ENCODE measurements at places on chromosomes 2 and 18.
A peak's percentile ranks its signal among the peaks of the same experiment; 100 is the strongest.

GRCh38 chr2:133293544-133294353 is 274.5 kb downstream of the NCKAP5 start:
- DNase-seq, result no peak

GRCh38 chr2:19137433-19137832 is 221.0 kb downstream of the OSR1 start:
- DNase-seq, result no peak

- DNase-seq, result no peak
These were observed 99.4 kb upstream of the RASGRP3 start for GRCh38 chr2:33377048-33377447.

DNA sequence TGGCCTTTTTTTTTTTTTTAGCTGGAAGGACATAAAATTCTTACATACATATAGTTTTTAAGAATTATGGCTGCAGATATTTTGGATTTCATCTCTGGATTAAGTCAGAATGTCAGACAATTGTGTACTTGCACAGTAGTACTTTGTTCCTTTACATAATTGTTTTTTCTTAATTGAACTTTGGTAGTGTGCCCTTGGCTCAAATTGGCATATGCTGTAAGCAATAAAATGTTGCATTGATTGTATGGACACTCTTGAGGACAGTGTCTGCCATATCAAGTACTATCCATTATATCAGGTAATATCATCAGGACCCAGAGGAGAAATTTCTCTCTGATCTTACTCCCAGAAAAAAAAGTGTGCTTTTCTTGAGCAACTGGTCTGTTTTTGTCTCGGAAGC is 15.3 kb downstream of the ZC3H6 start:
- DNase-seq, result no peak

GRCh38 chr2:118718921-118719320 is 128.5 kb downstream of the EN1 start:
- DNase-seq, result peak; percentile 29

DNA sequence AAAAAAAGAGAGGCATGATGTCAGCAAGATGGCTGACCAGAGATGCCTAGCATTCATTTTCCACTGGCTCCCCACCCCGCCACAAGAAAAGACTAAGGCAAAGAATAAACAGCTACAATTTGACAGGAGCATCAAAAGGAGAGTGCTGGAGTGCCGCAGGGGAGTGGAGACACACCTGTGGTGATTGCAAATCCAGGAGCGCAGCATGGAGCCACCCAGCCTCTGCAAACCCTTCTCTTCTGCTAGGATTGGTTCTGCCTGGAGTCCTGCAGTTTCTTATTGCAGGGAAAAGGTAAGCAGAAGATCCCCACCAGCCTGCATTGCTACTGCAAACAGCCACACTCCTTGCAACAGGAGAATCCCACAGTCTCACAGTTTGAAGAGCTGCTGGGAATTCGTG is 26.1 kb downstream of the BOLL start:
- DNase-seq, result no peak

GRCh38 chr18:39051013-39051412 is 1485.4 kb upstream of the CELF4 start:
- no peak for DNase-seq

GRCh38 chr2:224994242-224994823 is 47.9 kb downstream of the DOCK10 start:
- no peak for DNase-seq

- DNase-seq, result no peak
These were observed 56.1 kb downstream of the LCLAT1 start for GRCh38 chr2:30503007-30503694.

DNA sequence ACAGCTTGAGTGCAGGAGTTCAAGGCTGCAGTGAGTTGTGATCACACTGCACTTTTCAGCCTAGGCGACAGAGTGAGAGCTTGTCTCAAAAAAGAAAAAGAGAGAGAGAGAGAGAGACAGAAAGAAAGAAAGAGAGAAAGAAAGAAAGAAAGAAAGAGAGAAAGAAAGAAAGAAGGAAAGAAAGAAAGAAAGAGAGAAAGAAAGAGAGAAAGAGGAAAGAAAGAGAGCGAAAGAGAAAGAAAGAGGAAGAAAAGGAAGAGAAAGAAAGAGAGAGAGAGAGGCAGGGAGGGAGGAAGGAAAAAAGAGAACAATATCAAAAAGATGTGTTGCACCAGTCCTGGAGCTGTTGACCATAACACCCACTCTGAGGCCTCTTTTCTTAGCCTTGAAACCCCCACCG is 89.8 kb upstream of the MBOAT2 start:
- no peak for DNase-seq

DNA sequence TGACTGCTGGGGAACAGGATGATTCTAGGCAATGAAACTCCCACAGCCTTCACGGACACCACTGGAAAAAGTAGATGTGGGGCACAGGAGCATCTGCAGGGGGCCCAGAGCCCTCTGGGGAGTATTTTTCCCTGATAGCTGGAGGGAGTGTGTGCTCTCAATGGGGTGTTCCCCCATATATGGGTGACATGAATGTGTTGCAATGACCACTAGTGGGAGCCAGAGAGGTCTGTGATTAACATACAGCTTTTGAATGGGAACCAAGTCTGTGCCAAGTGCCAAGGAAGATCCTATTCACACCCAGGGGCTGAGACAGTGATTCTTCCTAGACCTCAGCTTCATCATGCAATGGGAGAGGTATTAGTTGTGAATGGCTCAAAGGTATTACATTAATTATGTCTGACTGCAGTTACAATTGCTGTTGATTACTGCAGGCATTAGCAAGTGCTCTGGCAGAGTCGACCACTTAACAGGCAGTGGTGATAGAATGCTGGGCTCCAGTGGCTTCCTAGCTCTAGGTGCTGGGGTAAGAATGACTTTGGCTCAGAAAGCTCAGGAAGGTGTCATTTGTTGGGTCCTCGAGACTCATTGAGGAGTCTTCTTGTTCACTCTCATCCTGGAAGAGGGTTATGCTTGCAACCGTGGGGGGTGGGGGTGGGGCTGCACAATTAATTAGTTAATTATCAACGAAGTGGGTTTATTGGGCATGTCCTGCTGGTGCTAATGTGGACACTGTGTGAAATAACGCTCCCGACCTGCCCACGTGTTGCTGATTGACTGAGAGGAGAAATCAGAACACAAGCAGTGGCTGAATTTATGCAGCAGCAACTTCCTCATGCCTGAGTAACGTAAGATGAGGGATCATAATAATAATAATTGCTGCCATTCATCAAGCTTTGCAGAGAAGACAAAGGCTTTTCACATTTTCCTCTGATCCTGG is 194.1 kb downstream of the CLIP4 start:
- DNase-seq, result peak; percentile 76

- peak; percentile 82 for DNase-seq
These were observed 9.0 kb downstream of the MALL start for GRCh38 chr2:110106642-110107041.

DNA sequence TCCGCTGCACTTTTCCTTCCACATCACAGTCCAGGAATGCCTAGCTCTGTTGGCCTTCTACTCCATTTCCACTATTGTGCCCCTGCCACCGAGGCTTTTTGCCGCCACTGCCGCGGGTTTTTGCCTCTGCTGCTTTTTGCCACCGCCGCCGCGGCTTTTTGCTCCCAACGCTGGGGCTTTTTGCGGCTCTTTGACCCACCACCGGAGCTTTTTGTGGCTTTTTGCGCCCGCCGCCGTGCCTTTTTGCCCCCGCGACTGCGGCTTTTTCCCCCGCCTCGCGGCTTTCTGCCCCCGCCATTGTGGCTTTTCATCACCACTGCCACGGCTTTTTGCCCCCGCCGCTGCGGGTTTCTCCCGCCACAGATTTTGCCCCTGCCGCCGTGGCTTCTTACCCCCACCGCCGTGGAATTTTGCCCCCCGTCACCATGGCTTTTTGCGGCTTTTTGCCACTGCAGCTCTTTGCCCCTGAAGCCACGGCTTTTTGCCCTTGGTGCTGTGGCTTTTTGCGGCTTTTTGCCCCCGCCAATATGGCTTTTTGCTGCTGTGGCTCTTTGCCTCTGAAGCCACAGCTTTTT is 2798.7 kb upstream of the TEKT4 start:
- no peak for DNase-seq

GRCh38 chr2:24577481-24577880 is 86.4 kb downstream of the NCOA1 start:
- DNase-seq, result no peak

- DNase-seq, result no peak
These were observed 67.9 kb upstream of the SLC25A52 start for GRCh38 chr18:31828613-31829012.

All from PC-3 (cell line).